ENCODE measurements at places on chromosomes 4 and X. TPM values are rescaled to one million over a fixed set of nuclear protein-coding genes. Genes with fewer than 3 reads are reported as not detected.

The DSPP gene
- total RNA-seq: not detected

The PRAF2 gene
- 40.9 TPM for total RNA-seq

The GAGE2A gene
- not detected for total RNA-seq

The DUX4 gene
- total RNA-seq: not detected

The CFAP99 gene
- 0.06 TPM for total RNA-seq

The ARL9 gene
- total RNA-seq: not detected

The ZNF630 gene
- 0.22 TPM for total RNA-seq

The TIMP1 gene
- total RNA-seq: 272 TPM

The ADRA2C gene
- 10.9 TPM for total RNA-seq

The BANK1 gene
- total RNA-seq: 1.1 TPM

The KLKB1 gene
- not detected for total RNA-seq

The BST1 gene
- 17.1 TPM for total RNA-seq

The SH3D19 gene
- total RNA-seq: 24.4 TPM

The ZFP92 gene
- total RNA-seq: 0.50 TPM

The EDNRA gene
- 0.58 TPM for total RNA-seq

The ATP1B4 gene
- total RNA-seq: not detected
